ENCODE measurements at places on chromosomes 6 and 20.

DNA sequence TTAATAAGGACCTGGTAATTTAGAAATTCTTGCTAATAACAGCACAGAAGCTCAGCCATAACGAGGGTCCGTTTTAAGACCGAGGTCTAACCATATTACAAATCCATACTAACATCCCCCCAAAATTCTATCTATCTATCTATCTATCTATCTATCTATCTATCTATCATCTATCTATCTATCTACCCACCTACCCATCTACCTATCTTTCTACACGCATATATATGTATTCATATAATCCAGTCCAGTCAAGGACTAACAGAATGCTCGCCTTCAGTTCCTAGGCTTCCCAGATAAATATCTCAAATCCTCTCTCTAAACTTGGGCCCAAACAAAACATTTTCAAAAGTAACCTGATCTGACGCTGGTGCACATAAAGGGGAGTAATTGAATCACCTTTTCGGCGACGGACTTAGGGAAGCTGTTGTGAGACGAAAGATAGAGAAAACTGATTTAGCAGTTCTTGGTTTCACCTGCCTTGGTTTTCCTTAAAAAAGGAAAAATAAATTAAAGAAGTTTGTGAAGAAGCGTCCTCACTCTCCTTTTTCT is 14.5 kb downstream of the HMGN4 start:
- no peak for DNase-seq

GRCh38 chr6:27176523-27177484 is 70.7 kb upstream of the PRSS16 start:
- DNase-seq: peak; percentile 30

DNA sequence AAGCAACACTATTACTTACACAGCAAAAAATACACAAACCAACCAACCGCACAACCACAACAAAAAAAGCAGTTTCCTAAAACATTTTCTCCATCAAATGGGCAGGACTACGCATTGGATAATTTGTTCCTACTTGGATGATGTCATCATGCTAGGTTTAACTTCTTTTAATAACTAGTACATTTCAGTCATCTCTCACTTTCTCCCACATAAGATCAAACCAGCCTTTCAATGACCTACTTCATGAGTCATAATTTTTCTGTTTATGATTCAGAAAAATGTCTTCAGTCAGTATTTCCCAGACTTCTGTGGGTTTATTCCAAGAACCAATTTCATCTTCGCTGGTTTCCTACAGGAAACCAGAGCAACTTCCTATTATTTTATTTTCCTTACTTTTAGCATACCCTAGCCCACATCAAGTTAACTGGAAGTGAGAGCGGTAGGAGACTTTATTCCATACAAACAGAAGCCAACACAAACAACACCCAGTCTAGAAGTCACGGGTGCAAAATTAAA is 134.2 kb downstream of the GMDS start:
- DNase-seq: no peak

DNA sequence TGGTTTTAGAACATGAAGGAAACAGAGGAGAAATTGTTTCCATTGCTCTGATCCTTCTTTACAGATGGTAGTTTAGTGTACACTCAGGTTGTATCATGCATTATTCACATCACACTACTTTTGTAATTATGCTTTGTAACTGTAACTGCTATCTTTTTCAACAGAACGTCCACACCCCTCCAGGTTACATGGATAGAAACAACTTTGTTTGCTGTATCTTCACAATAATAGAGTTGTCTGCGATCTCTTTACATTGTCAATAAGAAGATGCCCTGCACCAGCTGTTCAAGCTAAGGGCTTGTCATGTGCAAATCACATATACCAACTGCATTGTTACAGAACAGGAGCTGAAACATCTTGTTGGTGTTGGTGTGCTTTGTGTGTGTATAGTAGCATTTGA is 67.9 kb upstream of the MAP7 start:
- no peak for DNase-seq

GRCh38 chr6:36078159-36078558 is 50.6 kb downstream of the MAPK14 start:
- no peak for DNase-seq

GRCh38 chr6:149129371-149130077 is 188.0 kb upstream of the TAB2 start:
- no peak for DNase-seq

DNA sequence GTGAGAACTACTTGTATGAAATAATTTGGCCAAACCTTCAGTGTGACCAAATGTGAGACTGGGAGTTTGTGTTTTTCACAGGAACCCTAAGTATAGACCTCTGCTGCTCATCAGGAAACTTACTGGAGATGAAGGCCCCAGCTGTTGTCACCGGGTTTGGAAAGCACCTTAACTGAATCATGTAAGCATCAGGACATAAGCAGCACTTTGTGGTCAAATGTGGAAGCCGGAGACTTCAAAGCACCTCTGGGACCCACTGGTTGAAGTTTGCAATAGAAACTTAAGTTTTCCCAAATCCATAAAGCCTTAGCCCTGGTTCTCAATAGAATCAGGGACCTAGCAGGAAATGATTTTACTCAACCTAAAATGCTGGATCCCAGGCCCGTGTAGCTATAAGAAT is 14.3 kb downstream of the TTPAL start:
- no peak for DNase-seq

DNA sequence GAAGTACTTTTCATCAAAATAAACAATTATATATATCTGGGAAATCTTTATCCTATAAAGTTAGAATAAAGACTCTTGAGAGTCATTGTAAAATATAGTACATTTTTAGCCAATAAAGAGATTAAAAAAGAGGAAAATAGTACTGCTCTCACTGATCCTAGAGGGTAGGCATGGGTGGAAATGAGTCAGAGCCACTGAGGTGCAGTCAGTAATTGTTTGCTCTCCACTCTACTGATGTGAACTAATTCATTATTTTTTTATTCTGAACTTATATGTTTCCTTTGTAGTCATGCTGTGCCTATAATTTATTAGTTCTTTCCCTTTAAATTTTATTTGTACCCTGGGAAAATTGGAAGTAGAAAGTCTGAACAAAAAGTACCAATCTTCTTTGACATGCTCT is 1359.4 kb upstream of the GJE1 start:
- DNase-seq: no peak

DNA sequence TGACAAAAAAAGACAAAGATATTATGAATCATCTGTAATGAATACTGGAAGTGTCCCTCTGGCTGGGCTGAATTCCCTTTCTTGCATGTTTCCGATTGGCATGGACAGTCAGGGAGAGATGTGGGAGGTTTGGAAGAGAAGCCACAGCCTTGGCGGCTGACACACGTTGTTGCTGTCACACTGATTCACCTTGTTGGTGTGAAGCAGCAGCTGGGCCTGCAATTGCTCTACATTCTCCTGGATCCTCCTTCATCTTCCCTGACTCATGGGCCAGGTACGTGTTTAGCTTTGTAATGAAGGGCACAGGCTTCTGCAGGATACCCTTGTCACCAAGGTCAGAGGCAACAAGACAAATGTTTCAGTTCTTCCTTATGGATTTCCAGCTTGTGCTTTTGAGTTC is 13.4 kb upstream of the SMIM8 start:
- no peak for DNase-seq

DNA sequence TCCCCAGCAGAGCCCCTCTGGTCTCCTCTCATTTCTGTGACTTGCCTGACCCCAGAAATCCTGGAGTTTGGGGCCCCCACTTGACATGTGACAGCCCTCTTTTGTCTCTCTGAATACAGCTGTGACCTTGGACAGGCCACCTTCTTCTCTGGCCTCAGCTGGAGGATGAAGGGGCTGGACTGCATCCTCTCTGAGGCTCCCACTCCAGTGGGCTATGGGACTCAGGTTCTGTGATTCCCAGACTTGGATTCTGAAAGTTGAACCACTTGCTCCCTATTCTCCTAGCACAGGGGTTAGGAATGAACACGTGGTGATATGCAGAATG is 9.1 kb downstream of the BPIFB3 start:
- DNase-seq: no peak

- DNase-seq: no peak
Observed at GRCh38 chr6:23277521-23278179, 708.3 kb downstream of the HDGFL1 start.

All from stimulated activated CD8-positive, alpha-beta memory T cell treated with anti-CD3 and anti-CD28 coated beads, Interleukin-15, amount 100 ng/mL, for 4 hours (primary cell).